ENCODE measurements at places on chromosomes 3 and 15.

GRCh38 chr15:48507416-48508065 lies 138.0 kb downstream of the FBN1 start:
- DNase-seq = peak; percentile 42

- DNase-seq = no peak
Observed at GRCh38 chr15:32729700-32730395, 12.0 kb downstream of the GREM1 start.

- DNase-seq = no peak
Observed at GRCh38 chr3:187369089-187369447, 883 bp downstream of the RTP4 start.

DNA sequence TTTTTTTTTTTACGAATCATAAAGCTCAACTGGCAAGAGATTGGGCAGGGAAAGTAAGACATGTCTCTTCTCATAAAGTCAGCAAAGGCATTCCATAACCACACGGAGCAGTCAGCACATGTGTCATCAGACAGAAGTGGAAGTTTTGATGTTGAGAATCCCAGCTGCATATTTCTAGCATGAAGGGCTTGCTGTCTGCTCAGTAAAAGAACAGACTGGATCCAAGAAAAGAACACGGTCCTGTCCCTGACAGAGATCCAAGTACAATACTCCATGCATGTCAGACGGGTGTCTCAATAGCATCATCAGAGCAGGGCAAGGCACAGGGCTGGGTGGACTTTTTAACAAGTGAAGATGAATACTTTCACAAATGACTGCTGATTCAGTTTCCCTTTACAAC lies 38.2 kb downstream of the ABI3BP start:
- DNase-seq = no peak

GRCh38 chr3:32406486-32407408 lies 15.1 kb downstream of the CMTM7 start:
- no peak for DNase-seq

DNA sequence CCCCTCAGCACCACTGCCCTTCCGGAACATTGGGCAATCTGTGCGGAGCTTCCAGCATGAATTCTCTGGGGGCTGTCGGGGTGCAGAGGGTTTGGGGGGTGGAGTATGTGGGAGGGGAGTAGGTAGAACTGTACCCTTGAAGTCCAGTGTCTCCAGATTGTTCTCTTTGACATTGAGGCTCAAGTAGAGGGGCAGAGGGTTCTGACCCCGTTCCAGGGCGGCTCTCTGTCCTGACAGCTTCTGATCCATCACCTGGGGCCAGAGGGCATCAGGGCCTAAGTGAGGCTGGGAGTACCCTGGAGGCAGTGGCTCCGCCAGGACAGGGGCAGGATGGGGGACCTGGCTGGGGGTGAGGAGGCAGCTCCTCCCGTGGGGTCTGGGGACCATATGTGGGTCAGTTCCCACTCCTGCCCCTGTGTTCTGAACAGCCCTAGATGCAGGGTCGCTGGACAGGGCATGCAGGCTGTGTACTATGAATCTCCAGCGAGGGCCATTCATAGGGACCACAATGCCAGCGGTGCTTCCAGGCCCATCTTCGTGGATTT lies 22.1 kb downstream of the PLA2G4D start:
- no peak for DNase-seq

DNA sequence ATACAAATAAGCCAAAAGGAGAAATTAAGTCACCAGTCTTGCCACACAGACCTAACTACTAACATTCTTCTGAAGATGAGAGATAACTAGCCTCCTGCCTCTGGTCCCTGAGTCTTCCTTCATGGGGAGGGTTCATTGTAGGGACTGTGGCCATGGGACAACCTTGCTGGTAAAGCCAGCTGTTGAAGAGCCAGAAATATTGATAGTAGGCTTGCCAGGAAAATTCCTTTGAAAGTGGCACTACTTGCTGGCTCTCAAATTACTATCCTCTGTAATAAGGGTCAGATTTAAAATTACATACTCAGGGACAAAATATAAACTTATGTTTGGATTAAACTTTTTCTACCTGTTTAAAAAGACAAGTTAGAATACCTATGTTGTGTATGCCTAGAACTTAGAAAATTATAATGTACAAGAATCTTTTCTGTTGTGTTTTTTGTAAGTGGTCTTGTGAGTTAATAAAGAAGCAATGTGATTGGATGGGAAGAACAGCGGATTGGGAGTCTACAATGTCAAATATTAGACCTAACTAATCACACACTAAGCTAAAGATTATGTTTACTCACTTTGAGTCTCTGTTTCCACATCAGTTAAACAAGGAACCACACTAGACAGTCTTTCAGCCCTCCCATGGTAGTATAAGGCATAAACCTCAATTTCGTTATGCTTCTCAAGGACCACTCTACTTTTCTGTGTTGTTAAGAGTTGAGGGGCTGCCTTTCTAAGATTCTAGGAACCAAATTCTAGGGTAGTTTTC lies 60.0 kb upstream of the TRIM71 start:
- DNase-seq = no peak

- DNase-seq = no peak
Observed at GRCh38 chr15:81338170-81339007, 14.4 kb upstream of the STARD5 start.

GRCh38 chr15:63043335-63044076 lies 959 bp downstream of the TPM1 start:
- DNase-seq = peak; percentile 60

DNA sequence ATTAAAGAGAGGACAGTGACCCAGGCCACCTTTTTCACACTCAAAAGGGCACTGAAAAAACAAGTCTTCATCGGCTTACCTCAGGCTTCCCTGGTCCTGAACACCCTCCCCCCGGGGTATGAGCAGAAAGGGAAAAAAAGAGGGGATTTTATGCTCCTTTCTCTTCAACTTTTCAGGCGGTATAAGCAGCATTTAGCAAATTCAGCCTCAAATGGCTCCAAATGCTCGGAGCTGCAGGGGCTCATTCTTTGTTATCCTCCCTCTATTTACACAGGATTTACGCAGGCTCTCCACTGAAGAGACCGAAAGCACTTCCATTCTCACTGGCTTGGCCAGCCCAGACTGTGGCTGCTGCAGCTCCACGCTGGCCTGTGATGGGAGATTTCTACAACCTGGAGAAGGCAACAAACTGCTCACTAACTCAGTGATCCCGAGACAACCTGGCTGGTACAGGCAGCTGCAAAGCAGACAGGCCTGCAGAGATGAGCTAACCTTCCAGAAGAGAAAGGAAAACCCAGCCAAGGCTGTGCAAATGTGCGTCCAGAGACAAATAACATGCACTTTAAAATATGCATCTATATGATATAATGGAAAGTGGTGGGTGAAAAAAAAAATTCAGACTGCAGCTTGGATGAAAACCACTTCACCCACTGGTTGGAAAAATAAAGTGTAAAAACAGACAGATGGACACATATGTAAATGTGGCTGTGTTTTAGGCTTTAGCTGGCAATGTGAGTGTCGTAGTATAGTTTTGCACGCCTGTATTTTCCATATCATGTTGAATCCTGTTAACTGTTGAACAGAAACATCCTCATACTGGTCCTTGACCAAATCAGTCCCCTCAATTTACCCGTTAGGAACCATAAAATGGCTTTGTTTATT lies 54.2 kb downstream of the MEIS2 start:
- DNase-seq = no peak

DNA sequence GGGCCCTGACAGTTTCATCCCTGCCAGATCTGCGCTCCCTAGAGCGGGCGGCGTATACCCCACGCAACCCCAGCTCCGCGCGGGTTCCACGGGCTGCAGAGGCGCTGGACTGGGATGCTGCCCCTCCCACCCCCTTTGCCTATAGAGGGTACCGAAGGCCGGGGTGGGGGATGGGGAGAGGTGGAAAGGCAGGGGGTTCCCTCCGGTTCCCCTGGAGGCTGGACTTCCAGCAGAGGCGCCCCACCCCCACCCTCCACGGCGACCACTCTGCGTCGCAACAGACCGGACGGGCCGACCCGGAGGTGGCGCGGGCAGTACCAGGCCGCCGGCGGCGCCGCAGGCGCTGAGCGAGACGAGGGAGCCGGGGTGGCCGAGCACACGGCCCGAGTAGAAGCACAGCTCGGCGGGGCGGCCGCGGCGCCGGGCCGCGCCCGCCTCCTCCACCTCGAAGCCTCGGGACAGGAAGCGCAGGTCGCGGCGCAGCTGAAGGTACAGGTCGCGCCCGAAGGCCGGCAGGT lies 995 bp downstream of the ADAMTS17 start:
- peak; percentile 48 for DNase-seq

DNA sequence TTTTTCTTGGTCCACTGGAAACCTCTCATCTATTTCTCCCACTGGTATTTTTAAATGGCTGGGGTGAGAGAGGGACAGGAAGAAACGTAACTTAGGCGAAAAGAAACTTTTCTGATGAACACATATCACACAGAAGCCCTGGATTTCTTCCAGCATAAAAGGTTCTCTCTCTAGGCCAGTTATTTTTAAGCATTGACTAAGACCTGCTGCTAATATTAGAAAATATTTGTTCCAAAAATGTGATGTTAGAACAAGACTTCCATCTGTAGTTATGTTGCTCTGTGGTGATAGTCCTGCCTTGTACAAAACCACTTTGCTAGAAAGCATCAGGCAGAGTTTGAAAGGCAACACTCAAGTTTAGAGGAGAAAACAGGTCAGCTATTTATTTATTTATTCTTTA lies 537.7 kb downstream of the MCTP2 start:
- no peak for DNase-seq

GRCh38 chr3:156455839-156456238 lies 99.1 kb downstream of the SSR3 start:
- DNase-seq = no peak

DNA sequence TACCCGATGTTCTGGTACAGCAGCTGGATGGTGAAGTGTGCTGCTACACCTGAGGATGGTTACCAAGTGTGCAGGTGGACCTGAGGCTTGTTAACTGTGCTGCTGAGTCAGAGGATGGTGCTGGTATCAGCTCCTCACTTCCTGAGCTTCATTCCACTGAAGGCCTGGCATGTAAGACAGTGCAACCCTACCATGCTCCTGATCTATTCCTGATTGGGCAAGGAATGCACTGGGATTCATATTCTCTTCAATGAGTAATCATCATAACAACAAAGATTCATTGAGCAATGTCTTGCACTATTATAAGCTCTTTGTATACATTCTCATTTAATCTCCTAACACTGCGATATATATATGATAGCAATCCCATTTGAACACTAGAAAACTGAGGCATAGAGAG lies 62.9 kb upstream of the THSD4 start:
- no peak for DNase-seq

DNA sequence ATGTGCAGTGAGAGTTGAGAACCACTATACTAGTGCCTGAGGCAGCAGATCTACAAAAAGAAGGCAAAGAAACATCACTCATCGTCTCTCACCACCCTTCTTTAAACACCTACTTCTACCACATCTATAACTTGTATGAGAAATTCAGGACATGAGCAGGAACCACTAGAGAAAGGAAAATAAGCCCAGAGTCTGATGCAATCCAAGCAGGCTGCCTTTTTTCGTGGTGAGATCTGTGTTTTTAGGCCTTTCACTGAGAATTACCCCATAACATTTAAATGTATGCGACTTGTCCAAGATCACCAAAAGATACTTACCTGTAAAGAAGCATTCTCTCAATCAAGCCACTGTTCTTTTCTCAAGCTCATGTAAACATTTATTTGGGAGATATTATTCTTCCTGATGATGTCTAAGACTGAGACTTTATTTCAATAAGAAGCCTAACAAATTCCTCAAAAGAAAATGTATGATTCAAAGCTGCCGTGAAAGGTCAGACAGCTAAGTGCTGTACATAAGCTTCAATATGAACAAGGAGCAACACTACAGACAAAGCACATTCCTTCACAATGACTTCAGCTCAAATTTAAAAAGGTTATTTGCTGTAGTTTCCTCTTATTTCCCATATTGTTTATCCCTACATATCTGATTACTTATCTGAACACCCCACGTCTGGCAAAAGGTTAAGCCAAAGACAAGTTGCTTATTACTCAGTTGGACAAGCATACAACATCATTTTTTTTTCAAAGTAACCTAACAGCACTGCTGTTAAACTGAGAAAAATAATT lies 16.5 kb downstream of the SPICE1 start:
- no peak for DNase-seq

GRCh38 chr3:112303764-112304325 lies 9.8 kb upstream of the SLC9C1 start:
- no peak for DNase-seq

DNA sequence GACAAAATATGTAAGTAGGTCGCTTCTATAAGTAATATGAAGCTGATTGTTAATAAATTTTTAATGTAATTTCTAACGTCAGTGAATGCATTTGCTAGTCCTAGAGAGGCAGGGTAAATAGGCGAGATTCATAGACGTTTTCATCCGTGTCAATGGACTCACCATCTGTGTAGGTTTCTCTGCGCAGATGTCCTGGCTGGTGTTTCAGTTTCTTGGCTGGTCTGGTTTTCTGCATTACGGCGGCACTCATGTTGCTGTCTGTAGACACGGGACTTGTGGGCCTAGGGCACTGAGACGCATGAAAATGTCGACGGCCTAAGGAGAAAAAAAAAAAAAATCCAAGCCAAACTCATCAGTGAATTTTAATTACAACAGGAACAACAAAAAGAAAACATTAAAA lies 1153.3 kb downstream of the ROBO1 start:
- DNase-seq = no peak

- peak; percentile 85 for DNase-seq
Observed at GRCh38 chr3:42501681-42502428, 588 bp upstream of the VIPR1 start.

- DNase-seq = no peak
Observed at GRCh38 chr3:66642019-66642418, 141.2 kb upstream of the LRIG1 start.

GRCh38 chr15:29968895-29969561 lies 113.7 kb upstream of the GOLGA8J start:
- peak; percentile 81 for DNase-seq

DNA sequence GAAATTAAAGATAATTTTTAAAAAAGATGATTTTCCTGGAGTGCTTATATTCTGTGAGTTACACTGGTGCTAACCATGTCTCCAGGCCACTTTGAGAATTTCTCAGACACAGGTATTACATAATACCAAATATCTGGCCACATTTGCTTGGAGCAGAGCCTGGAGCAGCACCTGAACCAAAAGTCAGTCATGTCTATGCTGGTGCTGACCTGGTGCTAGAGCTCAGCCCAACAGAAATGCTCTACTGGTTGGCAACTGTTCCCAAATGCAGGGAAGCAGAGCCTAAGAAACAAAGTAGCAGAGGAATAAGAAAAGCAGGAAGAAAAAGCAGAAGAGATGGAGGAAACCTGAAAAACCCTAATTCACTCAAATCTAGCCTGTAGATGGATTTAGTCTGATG lies 135.7 kb upstream of the SLC7A14 start:
- DNase-seq = no peak

DNA sequence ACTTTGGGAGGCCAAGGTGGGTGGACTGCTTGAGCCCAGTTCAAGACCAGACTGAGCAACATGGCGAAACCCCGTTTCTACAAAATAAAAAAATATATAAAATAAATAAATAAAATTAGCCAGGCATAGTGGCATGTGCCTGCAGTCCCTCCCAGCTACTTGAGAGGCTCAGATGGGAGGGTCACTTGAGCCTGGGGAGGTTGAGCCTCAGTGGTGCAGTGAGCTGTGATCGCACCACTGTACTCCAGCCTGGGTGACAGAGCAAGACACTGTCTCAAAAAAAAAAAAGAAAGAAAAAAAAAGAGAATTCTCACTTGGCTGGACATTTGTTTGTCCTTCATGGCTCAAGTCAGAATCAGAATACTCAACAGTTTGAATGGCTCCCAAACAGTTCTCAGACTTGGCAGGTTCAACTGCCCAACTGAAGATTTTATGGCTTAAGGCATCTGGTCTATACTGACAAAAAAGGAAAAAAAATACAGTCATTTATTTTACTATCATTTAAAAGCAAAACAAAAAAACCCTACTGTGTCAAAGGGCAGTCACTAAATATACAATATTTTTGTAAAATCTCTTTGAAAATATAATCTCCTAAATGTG lies 106.6 kb downstream of the FBXL22 start:
- DNase-seq = no peak

- DNase-seq = no peak
Observed at GRCh38 chr3:160133757-160134156, 91.5 kb upstream of the C3orf80 start.
